T-helper 9 cell (primary cell): ENCODE measurements at places on chromosomes 3 and 15.

DNA sequence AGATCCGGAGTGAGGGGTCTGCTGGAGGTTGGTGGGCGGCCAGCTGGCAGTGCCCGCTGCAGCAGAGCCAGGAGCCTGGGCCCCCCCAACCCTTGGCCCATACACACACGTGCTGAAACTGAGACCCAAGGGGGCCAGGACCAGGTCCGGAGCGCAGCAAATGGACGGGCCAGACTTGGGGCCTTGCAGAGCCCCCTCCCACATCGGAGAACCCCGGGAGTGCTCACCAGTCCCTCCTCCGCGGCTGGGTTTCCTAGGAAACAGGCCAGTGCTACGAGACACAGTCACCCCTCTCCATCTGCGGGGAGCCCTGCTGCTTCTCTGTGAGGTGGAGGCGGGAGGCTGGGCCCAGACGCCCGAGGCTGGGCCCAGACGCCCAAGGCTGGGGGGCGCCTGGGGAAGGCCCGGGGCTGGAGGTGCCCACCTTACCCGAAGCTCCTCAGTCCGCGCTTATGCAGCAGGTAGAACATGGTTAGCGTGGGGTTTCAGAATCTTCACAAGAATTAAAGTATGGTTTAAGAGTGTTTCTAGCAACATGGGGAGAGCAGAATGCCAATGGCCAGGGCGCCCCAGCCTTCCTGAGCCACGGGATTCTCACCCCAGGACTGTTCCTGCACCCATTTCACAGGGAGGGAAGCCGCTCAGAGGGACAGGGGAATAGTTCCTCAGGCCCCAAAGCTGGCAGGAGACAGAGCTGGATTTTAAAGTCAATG lies 135.0 kb upstream of the PRR20G start:
- no peak for DNase-seq

- no peak for DNase-seq
These were observed 668 bp downstream of the MRAS start for GRCh38 chr3:138348754-138349739.

DNA sequence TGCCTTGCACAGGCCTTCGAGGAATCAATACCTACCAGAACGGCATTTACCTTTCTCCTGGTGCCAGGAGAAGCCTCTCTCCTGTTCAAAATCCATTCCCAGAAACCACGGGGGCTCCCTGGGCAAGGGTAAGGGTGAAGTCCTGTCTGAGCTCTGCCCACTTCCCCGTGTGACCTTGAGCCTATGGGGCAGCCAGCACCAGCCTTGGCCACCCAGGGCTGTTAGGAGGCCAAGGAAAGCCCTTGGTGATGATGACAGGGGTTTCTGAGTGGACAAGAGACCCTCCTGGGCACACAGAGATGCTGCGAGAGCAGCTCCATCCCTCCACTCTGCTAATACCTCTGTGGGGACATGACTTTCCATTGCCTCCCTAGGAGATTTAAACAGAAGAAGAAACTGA lies 5.9 kb downstream of the SCN5A start:
- DNase-seq = no peak

DNA sequence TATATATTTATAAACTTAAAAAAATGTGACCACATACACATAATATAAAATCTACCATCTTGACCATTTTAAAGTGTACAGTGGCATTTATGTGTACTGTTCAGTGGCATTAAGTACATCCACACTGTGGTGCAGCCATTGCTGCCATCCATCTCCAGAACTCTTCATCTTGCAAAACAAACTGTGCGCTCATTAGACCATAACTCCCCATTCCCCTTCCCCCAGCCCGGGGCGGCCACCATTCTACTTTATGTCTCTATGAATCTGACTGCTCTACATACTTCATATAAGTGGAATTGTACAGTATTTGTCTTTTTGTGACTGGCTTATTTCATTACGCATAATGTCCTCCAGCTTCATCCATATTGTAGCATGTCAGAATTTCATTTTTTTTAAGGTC lies 47.8 kb downstream of the CTXND1 start:
- no peak for DNase-seq

GRCh38 chr3:126932188-126932931 lies 50.6 kb upstream of the PLXNA1 start:
- no peak for DNase-seq

- DNase-seq = no peak
These were observed 1166.1 kb upstream of the GBE1 start for GRCh38 chr3:82927309-82928253.

DNA sequence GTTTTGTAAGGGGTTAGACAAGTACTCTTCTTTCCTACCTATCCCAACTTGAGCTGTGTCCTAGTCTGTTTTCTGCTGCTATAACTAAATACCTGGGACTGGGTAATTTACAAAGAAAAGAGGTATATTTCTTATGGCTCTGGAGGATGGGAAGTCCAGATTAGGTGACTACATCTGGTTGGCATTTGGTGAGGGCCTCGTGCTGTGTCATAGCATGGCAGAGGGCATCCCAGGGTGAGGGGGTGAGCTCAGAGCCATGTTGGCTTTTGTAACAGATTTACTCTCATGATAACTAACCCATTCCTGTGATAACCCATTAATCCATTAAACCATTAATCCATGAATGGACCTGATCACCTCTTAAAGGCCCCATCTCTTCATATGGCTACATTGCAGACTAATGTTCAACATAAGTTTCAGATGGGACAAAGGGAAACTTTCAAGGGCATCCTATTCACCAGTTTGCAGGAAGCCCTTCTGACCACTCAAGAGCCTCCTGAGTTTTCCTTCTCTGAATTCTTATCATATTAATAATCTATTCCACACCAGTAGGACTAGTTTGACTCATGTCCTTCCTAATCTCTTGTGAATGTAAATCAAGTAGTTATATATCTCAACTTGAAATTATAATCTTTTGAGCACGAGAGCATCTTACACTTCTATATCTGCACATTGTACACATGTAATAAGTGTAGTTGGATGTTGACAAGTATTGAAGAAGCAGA lies 185.7 kb upstream of the ZPLD1 start:
- no peak for DNase-seq

- no peak for DNase-seq
These were observed 8.0 kb downstream of the CCDC14 start for GRCh38 chr3:123952844-123953520.
